ENCODE measurements at places on chromosomes 5 and 9.

GRCh38 chr5:173231381-173231766 lies 3.6 kb downstream of the NKX2-5 start:
- peak; percentile 36 for DNase-seq

- DNase-seq = no peak
Measured at GRCh38 chr5:113273948-113274347, 160.8 kb downstream of the TSSK1B start.

DNA sequence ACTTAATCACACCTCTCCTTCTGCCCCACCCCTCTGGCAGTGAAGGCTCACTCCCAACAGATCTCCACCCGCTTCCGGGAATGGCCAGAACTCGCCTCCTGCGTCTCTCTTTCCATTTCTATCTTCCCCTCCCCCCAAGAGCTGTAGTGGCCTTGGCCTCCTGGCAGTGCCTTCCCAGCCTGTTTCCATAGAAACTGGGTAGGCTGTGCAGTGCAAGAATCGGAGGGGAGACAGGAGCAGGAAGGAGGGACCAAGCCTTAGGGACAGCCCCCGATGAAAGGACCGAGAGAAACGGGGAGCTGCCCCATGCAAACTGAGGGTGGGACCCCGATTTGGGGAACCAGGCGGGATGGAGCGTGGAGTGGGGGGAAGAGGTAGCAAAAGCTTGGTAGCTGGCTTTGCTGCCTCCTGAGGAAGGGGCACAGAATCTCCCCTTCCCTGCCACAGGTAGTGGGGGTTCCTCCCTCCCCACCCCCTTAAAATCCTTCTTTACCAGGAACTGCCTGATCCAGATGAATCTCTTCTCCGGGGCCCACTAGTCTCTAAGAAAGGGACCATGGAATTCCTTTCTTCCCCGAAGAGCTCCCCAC lies 4.5 kb upstream of the PCDH1 start:
- no peak for DNase-seq

DNA sequence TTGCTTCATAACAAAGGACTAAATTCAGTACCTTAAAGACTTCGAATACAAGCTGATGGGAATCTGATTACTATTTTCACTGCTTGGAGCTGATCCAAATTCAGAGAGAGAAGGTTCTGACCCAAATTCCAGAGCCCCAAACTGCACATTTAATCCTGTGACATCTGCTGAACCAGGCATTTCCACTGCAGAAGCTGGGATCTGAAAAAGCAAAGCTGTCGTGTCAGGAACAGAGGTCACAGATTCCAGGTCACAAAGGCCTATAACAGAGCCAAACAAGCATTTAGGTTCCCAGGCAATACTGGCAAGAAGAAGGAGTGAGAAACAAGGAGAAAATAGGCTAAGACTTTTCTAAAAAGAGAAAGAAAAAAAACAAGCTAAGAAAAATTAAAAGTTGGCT lies 105.3 kb downstream of the UBAP2 start:
- DNase-seq = no peak

GRCh38 chr5:163106098-163106497 lies 331.3 kb upstream of the CCNG1 start:
- no peak for DNase-seq

- DNase-seq = no peak
Measured at GRCh38 chr9:93532141-93532540, 44.2 kb upstream of the PHF2 start.

- no peak for DNase-seq
Measured at GRCh38 chr5:134578578-134579283, 53.3 kb downstream of the JADE2 start.

DNA sequence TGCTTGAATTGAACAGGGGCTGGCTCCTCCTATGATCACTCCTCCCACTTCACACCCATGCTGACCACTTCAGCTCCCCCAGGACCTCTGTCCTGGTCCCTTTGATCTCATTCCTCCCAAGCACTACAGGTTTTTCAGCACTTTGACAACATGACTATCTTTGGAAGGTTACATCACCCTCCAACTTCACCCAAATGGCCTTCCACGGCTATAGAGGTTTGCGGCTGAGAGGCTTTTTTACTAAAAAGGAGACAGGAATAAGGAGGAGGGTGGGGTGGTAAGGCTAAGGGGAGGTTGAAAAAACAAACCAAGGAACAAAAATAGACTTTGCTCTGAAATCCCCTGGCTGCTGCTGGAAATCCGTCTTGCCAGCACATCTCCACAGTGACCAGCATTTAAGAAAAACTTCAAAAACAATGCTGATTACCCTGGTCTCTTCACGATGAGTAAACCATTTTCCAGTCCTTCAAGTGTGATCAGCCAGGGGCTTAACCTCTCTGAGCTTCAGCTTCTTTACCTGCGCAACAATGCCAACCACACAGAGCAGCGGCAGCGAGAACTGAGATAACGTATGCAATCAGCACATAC lies 102.7 kb downstream of the DPYSL3 start:
- DNase-seq = no peak

Measured in GM13977 (cell line).